NAMALWA (cell line): ENCODE measurements at places on chromosomes 7 and 10.

DNA sequence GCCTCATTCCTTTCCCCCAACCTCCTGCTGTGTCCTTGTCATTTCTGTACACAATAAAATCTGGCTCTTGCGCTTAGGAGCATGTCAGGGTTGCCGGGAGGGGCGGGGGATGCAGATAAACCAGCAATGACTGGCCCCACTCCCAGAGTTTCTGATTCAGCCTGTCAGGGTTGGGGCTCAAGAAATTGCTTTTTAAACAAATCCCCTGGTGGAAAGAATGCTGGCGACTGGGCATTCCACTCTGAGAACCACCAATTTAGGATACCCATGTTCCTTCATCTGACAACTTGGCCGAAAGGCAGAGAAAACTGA lies 376.4 kb downstream of the TCERG1L start:
- no peak for DNase-seq

- DNase-seq: peak; percentile 71
These were observed 125.1 kb downstream of the CDK14 start for GRCh38 chr7:90720984-90721760.

GRCh38 chr7:14073543-14073942 lies 84.1 kb upstream of the ETV1 start:
- no peak for DNase-seq

GRCh38 chr7:16900209-16900768 lies 18.5 kb upstream of the AGR3 start:
- no peak for DNase-seq

DNA sequence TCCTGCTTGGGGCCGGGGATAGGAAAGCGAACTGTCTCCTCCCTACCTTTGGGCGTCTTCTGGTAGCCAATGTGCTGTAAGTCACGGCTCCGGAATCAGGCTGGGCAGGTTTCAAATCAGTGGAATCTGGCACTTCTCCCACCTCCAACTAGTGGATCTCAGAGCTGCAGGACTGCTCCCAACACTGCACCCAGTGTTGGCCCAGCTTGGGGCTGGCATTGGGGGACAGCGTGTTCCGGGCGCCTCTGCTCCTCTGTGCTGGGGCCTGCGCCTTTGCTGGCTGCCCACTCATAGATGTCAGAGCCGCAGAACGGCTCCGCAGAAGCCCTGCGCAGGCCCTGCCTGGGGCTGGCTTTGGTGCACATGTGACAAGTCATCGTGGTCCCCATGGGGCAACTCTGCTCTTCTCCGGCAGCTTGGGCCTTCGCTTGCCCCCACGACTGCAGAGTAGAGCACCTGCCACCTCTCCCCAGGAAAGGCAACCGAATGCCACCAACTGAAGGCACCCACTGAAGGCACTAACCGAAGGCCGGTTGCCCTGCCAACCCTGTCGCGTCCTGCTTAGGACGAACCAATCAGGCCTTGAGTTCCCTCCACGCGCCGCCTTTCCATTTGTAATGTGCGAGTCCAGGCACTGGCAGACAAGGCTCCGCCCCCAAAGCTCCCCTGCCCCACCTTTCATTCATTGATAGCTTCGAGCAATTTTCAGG lies 85.5 kb upstream of the ABI1 start:
- no peak for DNase-seq

DNA sequence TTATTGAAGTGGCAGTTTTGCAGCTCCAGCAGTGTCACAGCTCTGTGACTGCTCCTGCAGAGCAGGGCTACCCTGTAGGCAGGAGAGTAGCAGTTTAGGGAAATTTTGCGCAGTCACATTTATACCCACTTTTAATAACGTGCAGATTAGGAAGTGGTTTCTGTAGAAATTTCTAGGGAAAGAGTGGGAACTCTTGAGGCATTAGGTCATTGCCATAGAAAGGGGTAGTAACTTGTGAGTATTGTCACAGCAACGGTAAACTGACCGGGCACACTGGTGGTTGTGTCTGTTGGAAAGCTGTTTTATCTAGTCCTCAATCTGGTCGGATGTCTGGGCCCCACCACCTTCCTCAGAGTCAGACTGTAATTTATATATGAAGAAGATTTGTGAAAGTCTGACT lies 51.9 kb downstream of the CDC14C start:
- no peak for DNase-seq

DNA sequence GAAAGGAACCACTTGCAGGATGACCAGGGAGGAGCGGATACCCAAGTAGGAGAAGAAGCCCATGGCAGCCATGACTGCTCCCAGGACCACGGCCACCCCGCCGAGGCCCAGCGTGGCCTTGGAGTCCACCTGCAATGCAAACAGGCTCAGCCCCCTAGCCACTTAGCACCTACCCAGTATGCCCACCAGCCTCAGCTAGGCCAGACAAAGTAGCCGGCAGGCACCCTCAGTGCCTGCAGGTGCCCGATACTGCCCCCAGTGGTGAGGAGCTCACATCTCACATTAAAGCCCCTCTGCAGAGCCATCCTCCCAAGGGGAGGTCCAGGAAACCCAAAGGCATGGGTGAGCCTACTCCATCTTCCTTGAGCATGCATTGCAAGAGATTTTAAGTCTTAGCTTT lies 6.6 kb downstream of the NPC1L1 start:
- peak; percentile 88 for DNase-seq

- no peak for DNase-seq
These were observed 2.5 kb downstream of the SRRM3 start for GRCh38 chr7:76204147-76204546.

- no peak for DNase-seq
These were observed 35.5 kb downstream of the GPR158 start for GRCh38 chr10:25210265-25210664.

DNA sequence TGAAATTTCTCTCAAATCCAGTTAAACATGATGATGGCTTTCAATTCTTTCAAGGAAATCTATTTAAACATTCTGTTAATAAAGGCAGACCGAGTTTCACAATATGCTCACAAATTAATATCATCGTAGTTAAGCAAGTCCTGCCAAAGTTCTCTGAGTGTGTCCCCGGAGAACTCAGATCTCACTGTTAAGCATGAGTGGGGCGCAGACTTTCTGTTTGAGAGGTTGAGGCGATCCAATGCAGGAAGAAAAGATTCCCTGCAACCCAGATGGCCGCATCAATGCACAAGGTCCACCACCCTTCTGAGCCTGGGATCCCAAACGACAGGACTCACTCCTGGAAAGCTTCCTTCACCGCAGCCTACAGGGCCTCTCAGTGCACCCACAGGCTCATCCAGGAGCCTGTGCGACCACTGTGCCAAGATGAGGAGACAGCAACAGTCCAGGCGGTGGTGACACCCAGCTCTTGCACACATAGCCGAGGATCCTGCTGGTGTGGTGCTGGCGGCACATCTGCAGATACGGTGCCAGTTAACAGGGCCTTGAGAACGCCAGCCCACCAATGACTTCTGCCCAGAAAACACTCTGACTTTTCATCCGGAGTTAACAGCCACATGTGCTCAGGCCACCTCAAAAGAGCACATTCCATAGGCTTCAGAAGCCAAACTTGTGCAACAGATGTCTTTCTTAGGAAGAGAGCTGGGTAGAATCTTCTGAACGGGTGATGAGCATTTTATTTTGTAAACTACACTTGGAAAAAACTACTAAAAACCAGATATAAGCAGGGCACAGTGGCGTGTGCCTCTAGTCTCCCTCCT lies 102.1 kb downstream of the ZRANB1 start:
- DNase-seq: no peak

DNA sequence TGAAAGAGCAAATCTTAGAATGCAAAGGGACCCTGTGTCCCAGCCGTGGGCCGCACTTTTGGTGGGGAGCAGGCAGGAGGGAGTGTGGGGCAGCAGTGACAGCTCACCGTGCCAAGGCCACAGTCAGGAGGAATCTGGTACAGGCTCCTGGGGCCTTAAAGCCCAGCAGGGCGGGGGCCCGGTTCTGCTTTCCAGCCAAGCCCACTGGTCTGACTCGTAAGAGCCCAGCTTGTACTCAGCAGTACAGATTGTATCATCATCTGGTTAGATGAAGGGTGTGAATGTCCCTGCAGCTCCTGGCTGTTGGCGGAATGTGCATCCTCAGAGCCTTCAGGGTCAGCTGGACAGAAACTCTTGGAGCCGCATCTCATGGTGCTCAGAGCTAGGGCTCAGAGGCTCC lies 30.5 kb upstream of the TRIM8 start:
- no peak for DNase-seq

DNA sequence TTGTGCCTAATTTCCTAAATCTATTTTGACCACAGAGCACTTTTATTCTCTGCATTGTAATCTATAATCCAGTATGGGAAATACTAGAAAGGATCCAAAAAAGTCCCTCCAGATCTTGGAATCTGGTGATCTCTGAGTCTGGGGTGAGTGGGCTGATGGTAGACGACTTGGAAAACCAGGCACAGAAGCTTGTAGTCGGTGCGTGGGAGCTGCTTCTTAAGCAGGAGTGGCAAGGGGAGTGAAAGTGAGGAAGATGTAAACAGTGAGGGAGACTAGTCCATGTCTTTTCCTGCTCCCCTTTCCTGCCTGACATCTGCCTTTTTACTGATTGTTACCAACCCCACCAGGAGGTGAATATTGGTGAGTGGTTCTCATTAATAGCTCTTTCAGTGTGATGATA lies 6.8 kb downstream of the AUTS2 start:
- DNase-seq: no peak

GRCh38 chr7:47553309-47553708 lies 28.6 kb downstream of the TNS3 start:
- DNase-seq: no peak

- DNase-seq: peak; percentile 53
These were observed 142.8 kb downstream of the LSM5 start for GRCh38 chr7:32347244-32347828.

DNA sequence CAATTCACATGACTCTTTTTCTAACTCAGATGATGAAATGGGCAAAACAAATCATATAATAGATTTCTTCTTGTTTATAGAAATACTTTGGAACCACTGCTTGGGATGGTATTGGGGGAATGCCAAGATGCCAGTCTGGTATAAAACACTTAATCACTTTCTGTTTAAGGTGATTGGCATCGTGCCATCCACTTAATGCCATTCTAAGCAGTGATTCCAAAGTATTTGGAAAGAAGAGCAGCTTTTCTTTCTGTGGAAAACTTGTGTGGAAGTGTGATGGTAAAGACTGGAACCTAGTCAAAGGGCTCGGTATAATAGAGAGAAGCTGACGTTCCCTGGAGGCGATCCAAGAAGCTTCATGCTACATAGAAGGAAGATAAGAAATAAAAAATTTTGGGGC lies 120.6 kb downstream of the TMEM26 start:
- no peak for DNase-seq

- no peak for DNase-seq
These were observed 312.7 kb upstream of the IGFBP3 start for GRCh38 chr7:46233585-46234329.

GRCh38 chr10:128879030-128879429 lies 588.0 kb upstream of the MGMT start:
- no peak for DNase-seq

DNA sequence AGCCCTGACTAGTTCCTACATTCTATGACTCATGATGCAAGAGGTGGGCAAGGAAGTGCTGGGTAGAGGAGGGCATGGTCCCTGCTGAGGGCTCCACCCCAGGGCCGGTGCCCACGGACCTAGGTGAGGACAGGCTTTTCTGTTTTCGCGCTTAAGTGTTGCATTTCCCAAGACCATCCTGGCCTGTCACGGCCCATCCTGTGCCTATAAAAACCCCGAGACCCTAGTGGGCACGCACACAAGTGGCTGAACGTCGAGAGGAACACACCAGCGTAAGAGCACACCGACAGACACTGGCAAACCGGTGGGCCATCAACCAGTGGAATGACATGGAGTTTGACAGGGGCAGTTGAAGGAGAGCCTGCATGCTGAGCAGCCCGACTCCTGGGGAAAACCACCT lies 680.7 kb upstream of the GHITM start:
- DNase-seq: no peak

- DNase-seq: no peak
These were observed 19.3 kb downstream of the ZRANB1 start for GRCh38 chr10:124961248-124961570.

GRCh38 chr10:12022580-12023257 lies 19.9 kb downstream of the UPF2 start:
- DNase-seq: no peak

- DNase-seq: no peak
These were observed 117.9 kb downstream of the MTPAP start for GRCh38 chr10:30231071-30231652.

DNA sequence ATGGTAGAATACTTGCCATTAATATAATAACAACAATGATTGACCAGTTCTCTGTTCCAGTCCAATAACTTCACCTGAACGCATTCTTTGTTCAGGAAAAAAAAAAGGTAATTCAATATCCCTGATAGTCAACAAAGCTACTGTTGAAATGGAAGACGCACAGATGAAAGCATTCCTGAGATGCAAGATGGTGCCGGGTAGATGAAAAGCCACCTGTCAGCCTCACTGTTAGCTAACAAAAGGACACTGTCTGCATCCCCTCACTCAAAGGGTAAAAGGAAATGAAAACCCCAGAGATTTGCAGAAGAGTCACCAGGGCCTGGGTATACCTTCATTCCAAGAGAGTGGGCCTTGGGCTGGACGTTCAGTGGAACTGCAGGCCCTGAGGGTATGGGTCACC lies 357.4 kb downstream of the PLXNA4 start:
- DNase-seq: no peak

GRCh38 chr7:104963991-104964385 lies 50.0 kb upstream of the KMT2E start:
- peak; percentile 63 for DNase-seq

DNA sequence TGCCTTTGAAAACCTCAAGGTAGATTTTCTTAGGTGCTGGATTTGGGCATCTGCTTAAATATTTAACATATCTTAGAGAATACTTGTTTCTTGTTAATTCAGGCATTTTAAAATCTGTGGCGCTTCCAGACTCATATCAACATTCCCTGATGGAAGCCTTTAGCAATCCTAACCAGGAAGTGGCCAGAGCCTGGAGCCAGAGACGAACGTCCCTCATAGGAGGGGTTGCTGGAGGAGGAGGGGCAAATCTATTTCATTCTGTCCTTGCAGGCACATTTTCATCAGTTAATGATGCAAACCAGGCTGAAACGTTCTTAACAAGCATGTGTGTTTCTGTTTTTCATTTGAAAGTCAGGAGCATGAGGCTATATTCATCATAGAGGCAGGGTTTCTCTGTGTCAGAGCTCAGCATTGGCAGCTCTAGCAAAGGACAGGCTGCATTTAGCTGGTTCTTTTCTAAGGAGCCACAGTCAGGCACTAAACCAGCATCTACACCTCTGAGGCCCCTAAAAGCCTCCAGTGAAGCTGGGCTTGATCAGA lies 17.8 kb upstream of the IFIT2 start:
- no peak for DNase-seq

- no peak for DNase-seq
These were observed 26.7 kb upstream of the SLF2 start for GRCh38 chr10:100886091-100886490.
